ENCODE measurements at places on chromosomes 5 and 9.

- DNase-seq: no peak
These were observed 10.4 kb downstream of the DNAH5 start for GRCh38 chr5:13934125-13934524.

DNA sequence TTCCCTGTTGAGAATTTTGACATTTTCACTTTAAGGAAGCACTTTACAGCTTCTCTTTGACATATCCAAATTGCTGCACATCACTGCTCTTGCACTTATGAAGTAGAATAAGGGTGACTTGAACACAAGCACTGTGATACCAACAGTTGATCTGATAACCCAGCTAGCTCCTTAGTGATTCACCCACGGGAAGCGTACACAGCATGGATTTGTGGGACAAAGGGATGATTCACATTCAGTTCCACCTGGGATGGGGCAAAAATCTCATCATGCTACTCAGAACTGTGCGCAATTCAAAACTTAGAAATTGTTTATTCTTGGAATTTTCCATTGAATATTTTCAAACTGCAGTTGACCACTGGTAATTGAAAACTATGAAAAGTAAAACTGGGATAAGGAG lies 1565.5 kb upstream of the CDH9 start:
- DNase-seq: no peak

- DNase-seq: no peak
These were observed 30.4 kb upstream of the UBTD2 start for GRCh38 chr5:172313915-172314314.

DNA sequence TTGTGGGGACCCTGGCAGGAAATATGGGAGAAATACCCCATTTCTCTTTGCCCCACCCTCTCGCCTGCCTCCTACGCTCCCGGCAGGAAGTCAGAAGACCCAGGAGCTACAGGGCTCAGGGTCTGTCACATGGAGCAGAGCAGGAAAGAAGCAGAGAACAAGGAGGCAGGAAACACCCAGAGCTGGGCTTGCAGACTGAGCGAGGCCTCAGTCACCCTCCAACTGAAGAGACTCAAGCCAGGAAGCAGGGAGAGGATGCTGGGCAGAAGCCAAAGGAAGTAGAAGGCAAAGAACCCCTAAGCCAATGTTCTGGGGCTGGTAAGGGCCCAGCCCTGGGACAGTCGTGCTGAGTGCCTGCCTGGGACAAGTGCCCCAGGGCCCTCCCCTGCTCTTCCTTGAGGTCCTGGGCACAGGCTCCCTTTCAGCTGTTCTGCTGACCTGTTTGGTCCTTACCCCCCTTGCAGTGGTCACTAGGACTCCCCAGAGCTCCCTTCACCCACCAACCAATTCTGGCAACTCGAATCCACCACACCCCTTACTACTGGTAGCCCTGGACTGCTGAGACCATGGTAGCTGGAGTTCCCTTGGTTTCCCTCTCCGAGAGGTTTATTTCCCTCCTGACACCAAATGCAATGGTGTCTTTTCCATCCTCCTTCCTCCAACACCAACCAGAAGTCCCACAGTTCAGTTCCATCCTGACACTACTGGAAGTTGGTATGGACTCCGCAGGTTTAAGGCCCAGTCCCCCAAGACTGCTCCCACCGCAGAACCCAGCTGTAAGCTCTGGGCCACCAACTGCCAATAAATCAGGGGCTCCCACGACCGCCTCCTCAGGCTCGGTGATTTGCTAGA lies 157.5 kb downstream of the COL23A1 start:
- DNase-seq: no peak

DNA sequence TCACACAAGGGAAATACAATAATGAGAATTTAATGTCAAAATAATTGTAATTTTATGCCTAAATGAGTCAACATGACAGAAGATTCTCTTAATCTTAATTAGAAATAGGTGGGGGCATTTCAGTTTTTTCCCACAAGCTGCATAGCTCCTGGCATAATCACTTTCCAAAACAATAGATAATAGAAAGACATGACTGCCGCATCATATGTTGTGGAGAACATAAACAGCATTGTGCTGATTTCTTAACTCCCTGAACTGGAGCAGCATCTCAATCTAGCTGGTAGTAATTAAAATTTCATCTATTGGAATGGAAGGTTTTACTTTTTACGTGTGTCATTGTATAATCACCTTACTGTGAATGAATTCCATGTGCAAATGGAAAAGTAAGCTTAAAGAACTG lies 112.1 kb downstream of the ST8SIA4 start:
- DNase-seq: no peak

- DNase-seq: no peak
These were observed 258.8 kb upstream of the CHD1 start for GRCh38 chr5:99187611-99188010.

DNA sequence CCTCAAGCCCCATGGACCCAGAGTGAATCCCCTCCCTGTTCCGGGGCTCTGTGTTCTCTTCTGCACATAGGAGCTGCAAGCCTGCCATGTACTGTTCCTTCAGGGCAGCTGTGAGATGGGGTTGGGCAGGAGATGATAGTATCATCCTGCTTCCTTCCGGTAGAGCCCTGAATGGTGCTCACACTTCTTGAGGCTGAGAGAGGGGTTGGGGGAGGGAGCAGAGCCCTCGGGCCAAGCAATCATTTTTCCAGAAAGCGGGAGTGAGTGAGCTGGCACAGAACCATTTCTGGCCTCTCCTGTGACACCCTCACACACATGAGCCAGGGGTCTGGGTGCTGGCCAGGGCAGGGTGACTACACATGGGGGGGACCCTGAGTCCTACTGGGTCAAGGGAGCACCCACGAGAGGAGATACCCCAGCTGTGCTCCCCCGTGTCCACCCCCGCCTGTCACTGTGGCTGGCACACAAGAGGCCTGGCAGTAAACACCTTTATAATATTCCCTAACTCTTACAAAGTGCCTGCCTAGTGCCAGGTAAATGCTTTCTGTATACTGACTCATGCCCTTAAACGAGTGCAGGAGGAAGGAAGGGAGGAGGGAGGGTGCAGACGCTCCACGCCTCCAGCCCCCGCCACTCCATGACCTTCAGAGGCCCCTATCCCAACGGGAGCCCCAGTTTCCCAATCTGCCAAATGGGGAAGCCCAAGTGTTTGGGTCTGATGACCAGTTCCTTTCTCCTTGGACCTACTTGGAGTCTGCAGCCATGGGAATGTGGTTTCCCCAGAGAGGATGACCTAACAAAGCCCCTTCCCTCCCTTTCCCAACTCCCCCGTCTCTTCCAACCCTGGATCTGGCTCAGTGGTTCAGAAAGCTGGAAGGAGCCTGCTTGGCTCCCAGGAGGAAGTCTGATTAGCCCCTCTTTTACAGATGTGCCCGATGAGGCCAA lies 15.5 kb downstream of the AKNA start:
- DNase-seq: no peak

GRCh38 chr5:50889790-50890189 lies 223.4 kb downstream of the PARP8 start:
- DNase-seq: no peak

- DNase-seq: no peak
These were observed 18.8 kb downstream of the UGCG start for GRCh38 chr9:111915425-111915758.

DNA sequence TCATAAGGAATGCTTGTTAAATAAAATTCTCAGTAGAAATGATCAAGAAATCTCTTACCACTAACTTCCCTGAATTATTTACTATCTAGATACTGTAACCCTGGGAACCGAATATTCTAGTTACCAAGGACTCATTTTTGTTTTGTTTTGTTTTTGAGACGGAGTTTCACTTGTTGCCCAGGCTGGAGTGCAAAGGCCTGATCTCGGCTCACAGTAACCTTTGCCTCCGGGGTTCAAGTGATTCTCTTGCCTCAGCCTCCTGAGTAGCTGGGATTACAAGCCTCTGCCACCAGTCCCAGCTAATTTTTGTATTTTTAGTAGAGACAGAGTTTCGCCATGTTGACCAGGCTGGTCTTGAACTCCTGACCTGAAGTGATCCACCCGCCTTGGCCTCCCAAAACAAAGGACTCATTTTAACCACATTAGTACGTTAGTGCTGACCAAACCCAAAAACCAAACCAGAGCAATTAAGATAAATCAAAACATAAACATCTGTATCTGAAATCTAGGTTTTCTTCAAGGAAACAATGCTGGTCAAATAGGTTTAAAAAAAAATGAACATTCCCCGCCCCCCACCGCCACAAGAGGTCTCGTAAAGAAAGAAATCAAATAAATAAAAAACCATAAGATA lies 3.7 kb downstream of the TXN start:
- DNase-seq: no peak

GRCh38 chr9:8732367-8733075 lies 932.9 kb upstream of the DMAC1 start:
- DNase-seq: no peak
